H1 (cell line): ENCODE measurements at places on chromosomes 1 and 21. TPM values are rescaled to one million over a fixed set of nuclear protein-coding genes. Genes with fewer than 3 reads are reported as not detected.

GRCh38 chr1:50420689-50421365 is 2.4 kb downstream of the DMRTA2 start:
- DNase-seq: no peak
- peak overlapping the region; percentile 34 for H3K4me3 ChIP-seq
- no peak overlapping the region for H3K27ac ChIP-seq
- H3K27me3 ChIP-seq: peaks cover 98% of the 10 kb centered on the region
- peaks cover 15% of the 10 kb centered on the region; the same call in 1 of the 2 replicates for H3K4me1 ChIP-seq
- H3K36me3 ChIP-seq: peaks cover 13% of the 10 kb centered on the region; the same call in 1 of the 2 replicates

GRCh38 chr1:180230416-180230790 is 339 bp downstream of the LHX4 start:
- peak overlapping the region; percentile 67 for H3K4me3 ChIP-seq
- H3K4me1 ChIP-seq: peaks cover 33% of the 10 kb centered on the region
- DNase-seq: no peak
- peaks cover 71% of the 10 kb centered on the region for H3K27me3 ChIP-seq

GRCh38 chr1:173451981-173452380 is 25.2 kb upstream of the PRDX6 start:
- no peak overlapping the region for H3K27ac ChIP-seq
- H3K4me3 ChIP-seq: no peak overlapping the region
- H3K4me1 ChIP-seq: peaks cover 3% of the 10 kb centered on the region; the same call in 1 of the 2 replicates

DNA sequence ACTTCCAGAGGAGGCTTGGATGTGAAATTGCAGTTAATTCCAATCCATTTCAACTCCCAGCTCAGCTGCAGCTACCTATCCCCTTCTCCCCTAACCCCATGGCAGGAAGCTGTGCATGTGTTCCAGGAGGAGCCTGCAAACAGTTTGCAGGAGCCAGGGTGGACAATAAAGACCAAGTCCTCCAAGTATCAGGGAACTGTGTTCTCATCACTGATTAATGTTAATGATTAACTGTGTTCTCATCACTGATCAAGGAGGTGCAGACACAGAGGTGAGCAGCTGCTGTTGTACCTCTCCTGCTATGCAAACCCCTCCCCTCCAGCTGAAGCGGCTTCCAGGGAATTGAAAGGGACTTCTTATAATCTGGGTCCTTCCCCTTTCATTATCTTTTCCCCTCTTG is 19.2 kb downstream of the CLDN19 start:
- no peak overlapping the region for H3K4me3 ChIP-seq
- no peak for DNase-seq
- no peak overlapping the region for H3K27ac ChIP-seq
- H3K36me3 ChIP-seq: no peaks in the 10 kb centered on the region
- no peaks in the 10 kb centered on the region for H3K27me3 ChIP-seq
- H3K4me1 ChIP-seq: no peaks in the 10 kb centered on the region

DNA sequence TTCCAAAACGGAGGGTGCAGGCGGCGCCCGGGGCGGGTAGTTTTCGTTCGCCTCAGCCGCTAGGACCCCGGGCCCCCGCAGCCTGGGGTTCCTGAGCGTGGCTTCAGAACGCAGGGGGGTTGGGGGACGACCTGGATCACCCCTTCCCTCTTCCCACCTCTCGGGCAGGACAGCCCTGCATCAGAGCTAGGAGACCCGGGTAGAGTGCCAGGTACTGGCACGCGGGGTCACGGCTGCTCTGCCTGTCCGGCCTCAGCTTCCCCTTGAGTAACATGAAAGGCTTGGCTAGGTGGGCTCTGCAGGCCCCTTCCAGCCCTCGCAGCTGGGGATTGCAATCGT is 484 bp downstream of the DFFB start:
- peak overlapping the region; percentile 63 for H3K4me3 ChIP-seq
- no peak for DNase-seq
- no peaks in the 10 kb centered on the region; the same call in 1 of the 2 replicates for H3K27me3 ChIP-seq
- no peaks in the 10 kb centered on the region for H3K36me3 ChIP-seq
- no peak overlapping the region for H3K27ac ChIP-seq
- H3K4me1 ChIP-seq: peaks cover 5% of the 10 kb centered on the region

DNA sequence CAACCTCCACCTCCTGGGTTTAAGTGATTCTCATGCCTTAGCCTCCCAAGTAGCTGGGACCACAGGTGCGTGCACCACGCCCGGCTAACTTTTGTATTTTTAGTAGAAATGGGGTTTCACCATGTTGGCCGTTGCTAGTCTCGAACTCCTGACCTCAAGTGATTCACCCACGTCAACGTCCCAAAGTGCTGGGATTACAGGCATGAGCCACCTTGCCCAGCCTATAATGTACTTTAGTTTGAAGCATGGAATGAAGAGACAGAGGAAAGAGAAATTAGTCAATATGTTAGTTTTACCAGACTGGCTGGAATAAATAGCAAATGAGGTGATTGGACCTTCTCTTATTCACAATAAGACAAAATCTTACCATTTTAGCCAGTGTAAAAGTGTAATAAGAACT is 89.0 kb downstream of the GTF2B start:
- peak overlapping the region; percentile 67; the same call in 1 of the 2 replicates for H3K27ac ChIP-seq
- no peak for DNase-seq
- no peaks in the 10 kb centered on the region for H3K4me1 ChIP-seq
- H3K36me3 ChIP-seq: peaks cover 4% of the 10 kb centered on the region; the same call in 1 of the 2 replicates
- no peak overlapping the region for H3K4me3 ChIP-seq
- H3K27me3 ChIP-seq: no peaks in the 10 kb centered on the region

GRCh38 chr21:16473988-16474387 is 744.2 kb downstream of the USP25 start:
- H3K27ac ChIP-seq: no peak overlapping the region
- H3K36me3 ChIP-seq: no peaks in the 10 kb centered on the region
- no peak for DNase-seq
- H3K4me1 ChIP-seq: no peaks in the 10 kb centered on the region
- no peak overlapping the region for H3K4me3 ChIP-seq

- H3K4me3 ChIP-seq: no peak overlapping the region
- no peaks in the 10 kb centered on the region; the same call in 1 of the 2 replicates for H3K4me1 ChIP-seq
- no peaks in the 10 kb centered on the region for H3K27me3 ChIP-seq
- H3K27ac ChIP-seq: no peak overlapping the region
Observed at GRCh38 chr1:155304558-155305063, 3.4 kb upstream of the PKLR start.

GRCh38 chr1:36565576-36566501 is 83.1 kb upstream of the CSF3R start:
- DNase-seq: no peak
- H3K4me3 ChIP-seq: no peak overlapping the region
- H3K4me1 ChIP-seq: no peaks in the 10 kb centered on the region
- H3K27ac ChIP-seq: no peak overlapping the region

GRCh38 chr1:189596197-189596596 is 881.5 kb downstream of the BRINP3 start:
- no peaks in the 10 kb centered on the region for H3K36me3 ChIP-seq
- H3K4me3 ChIP-seq: no peak overlapping the region
- no peak for DNase-seq
- no peaks in the 10 kb centered on the region for H3K4me1 ChIP-seq

- no peak overlapping the region for H3K4me3 ChIP-seq
- H3K27ac ChIP-seq: no peak overlapping the region
- DNase-seq: no peak
- H3K4me1 ChIP-seq: no peaks in the 10 kb centered on the region
- no peaks in the 10 kb centered on the region for H3K27me3 ChIP-seq
- H3K36me3 ChIP-seq: no peaks in the 10 kb centered on the region
Observed at GRCh38 chr1:175479521-175480342, 263.7 kb downstream of the TNR start.

GRCh38 chr1:117826119-117826518 is 103.3 kb downstream of the GDAP2 start:
- H3K4me3 ChIP-seq: no peak overlapping the region
- no peaks in the 10 kb centered on the region for H3K27me3 ChIP-seq
- DNase-seq: no peak
- H3K36me3 ChIP-seq: no peaks in the 10 kb centered on the region
- H3K27ac ChIP-seq: no peak overlapping the region
- no peaks in the 10 kb centered on the region for H3K4me1 ChIP-seq

DNA sequence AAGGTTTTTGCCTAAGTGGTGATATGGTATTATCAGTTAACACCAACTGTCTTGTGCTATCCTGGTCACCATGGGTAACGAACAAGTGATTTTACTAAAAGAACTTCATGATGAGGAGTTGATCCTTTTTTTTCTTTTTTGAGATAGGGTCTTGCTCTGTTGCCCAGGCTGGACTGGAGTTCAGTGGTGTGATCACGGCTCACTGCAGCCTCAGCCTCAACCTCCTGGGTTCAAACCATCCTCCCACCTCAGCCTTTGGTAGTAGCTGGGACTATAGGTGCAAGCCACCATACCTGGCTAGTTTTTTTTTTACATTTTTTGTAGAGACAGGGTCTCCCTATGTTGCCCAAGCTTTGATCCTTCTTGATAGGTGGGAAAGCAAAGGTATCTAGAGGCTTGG is 5.1 kb downstream of the METTL13 start:
- no peak for DNase-seq
- H3K27me3 ChIP-seq: no peaks in the 10 kb centered on the region
- H3K36me3 ChIP-seq: peaks cover 80% of the 10 kb centered on the region

The TNN gene
- 0.20 and 0.21 TPM in 2 replicates for polyA plus RNA-seq

The C1orf74 gene
- polyA plus RNA-seq: 2.6 and 3.1 TPM in 2 replicates

The TSTD1 gene
- polyA plus RNA-seq: 314 and 360 TPM in 2 replicates

The ITGB2 gene
- 0.63 and 0.89 TPM in 2 replicates for polyA plus RNA-seq

The HAO2 gene
- 0.08 TPM in 1 of 2 replicates, not detected in the other for polyA plus RNA-seq

The FAM72D gene
- polyA plus RNA-seq: 2.9 and 4.9 TPM in 2 replicates

The A3GALT2 gene
- polyA plus RNA-seq: not detected in 2 replicates
